Small intestine (tissue), 16 donors: ENCODE measurements at places on chromosomes 2 and 18.

DNA sequence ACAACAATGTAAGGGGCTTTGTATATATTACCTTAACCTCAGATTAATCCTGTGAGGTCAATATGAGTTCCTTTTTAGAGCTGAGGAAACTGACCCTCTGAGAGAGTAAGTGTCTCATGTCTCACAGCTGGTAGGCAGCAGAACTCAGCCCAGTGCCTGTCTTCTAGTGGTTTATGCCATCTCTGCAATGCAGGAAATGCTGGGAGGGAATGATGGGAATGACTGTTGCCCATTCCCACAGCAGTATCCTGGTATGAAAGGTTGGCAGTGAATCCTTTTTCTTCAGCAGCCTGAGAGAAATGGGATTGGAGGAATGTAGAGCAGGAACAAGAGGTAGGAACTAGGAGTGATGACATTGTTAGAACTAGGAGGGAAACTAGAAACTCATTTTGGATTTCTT lies 6.0 kb downstream of the MRPL30 start:
- DNase-seq, result no peak

DNA sequence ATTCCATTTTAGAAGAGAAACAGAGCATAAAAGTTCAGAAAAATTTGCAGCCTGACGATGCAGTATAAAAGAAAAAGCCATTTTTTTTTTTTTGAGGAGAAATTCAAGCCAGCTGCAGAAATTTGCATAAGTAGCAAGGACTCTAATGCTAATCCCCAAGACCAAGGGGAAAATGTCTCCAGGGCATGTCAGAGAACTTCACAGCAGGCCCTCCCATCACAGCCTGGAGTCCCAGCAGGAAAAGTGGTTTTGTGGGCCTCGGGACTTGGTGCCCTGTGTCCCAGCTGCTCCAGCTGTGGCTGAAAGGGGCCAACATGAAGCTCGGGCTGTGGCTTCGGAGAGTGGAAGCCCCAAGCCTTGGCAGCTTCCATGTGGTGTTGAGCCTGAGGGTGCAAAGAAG lies 325.3 kb upstream of the HNMT start:
- DNase-seq, result no peak

DNA sequence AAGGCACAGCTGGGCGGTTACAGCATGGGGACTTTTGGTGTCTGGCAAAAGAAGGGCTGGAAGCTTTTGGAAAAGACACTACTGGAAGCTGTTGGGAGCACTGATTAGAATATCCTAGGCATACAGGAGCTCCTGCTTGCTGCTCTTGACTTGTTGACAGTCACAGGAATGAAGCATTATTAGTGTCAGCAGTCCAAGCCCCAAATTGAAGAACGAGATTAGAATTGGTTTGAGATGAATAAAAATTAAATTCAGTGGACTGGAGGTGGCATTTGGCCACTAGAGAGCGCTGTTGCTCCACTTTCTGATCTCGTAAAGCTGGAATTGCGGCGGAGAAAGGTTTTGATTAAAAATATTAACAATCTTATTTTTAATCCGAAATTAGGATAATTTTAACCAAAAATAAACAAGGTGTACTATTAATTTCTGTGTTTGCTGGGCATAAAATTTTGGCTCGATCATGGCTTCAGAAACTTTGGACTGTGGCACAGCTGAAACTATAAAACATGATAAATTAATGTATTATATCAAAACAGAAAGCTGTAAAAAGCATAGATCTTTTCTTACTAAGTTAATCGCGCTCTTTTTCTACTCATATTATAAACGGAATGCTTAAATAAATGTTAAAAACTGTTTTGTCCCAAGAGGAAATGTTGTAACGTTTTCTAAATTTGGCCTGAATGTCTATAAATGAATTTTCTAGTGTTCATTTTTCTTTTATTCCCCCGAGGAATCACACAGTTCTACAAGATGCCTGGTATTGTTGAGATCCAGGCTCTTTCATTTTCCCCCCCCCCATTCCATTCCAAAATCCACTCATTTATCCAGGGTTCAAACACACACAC lies 2.4 kb upstream of the HOXD8 start:
- DNase-seq, result peak; percentile 70

DNA sequence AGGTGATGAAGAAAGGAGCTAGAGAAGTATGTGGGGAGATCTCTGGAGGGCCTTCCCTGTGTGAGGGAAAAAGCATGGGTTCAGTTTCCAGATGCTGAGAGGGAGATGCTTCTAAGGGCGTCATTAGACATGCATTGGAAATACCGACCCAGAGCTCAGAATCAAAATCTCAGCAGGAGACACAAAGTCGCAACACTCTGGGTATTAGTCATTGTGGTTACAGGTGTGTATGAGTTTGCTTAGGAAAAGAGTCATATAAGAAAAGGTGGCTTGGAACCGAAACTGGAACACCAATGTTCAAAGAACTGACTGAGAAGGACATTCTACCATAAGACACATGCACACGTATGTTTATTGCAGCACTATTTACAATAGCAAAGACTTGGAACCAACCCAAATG lies 477.1 kb downstream of the FBXO15 start:
- no peak for DNase-seq

- DNase-seq, result no peak
Measured at GRCh38 chr2:15731889-15732271, 140.2 kb downstream of the DDX1 start.

DNA sequence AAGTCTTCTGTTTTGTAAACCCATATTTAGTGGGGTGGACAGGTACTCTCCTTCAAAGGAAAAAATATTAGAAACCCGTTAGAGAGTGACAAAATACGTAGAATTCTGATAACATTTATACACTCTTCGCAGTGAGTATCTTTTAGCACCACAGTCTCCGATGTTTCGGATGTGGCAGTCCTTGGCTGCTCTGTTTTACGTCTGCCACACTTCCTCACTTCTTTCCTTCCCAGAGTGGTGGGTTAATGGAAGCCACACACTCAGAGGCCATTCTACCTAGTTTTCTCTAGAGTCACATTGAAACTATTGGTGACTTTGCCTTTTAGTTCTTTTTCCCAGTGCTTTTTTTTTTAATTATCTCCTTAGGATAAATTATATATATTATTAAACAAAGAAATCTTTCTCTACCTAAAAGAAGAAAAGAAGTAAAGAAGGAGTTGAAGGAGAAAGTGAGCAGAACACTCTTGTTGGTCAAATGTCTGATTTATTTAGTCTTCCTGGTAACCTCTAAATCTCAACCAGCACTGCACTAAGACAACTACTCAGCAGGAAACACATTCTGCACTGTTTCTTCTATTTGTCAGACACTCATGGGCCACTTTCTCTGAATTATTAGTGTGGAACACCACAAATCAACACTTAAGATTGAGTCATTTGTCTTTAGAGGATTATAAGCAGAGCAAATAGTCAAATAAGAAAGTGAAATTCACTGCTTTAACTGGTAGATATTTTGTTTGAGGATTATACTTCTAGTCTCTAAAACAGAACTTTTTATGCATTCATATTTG lies 451.3 kb upstream of the TMEFF2 start:
- DNase-seq, result no peak
